Activated CD8-positive, alpha-beta memory T cell treated with anti-CD3 and anti-CD28 coated beads for 24 hours (primary cell): ENCODE measurements at places on chromosomes 1 and 21.

DNA sequence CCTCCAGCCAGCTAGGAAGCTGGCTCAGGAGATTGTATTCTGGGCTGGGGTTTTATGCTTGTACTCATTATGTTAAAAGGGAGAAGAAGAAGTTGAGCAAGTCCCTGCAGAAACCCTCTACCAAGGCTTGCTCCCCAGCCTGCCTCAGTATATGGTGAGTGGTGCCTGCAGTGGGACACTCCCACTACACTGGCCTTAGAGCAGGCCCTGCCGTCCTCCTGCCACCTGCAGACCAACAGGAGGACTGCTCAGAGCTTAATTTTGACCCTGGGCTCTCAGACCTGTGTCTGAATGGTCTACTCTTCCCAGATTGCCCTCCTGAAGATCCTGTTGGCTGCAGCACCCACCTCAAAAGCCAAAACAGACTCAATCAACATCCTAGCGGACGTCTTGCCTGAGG is 13.0 kb downstream of the STRIP1 start:
- no peak for DNase-seq

DNA sequence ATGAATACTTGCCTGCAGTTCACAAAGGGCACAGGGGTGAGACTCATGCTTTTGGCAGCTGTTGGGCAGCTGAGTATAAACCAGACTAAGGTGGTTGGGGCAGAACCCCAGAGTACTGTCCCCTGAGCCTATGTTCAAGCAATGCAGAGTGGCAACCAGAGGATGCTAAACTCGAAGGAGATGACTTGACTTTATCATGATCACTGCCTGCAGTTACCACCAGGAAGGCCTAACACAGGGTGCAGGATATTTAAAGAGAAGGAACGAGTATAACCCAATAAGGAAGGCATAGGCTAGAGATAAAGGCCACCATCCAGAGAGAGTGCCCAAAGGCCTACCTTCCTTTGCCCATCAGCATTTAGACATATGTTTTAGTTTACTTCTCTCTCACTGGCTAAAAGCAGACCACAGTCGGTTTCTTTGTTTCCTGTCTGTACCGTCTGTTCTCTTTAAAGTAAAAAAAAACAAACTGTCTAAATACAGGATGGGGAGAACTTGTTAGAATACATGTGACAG is 83.3 kb downstream of the MPZL1 start:
- DNase-seq, result no peak

GRCh38 chr1:182301026-182301436 is 90.6 kb downstream of the GLUL start:
- DNase-seq, result no peak

- DNase-seq, result no peak
These were observed 14.9 kb downstream of the RSPH1 start for GRCh38 chr21:42481169-42481568.

GRCh38 chr1:171610385-171610784 is 11.7 kb upstream of the MYOCOS start:
- no peak for DNase-seq

GRCh38 chr1:5680600-5680999 is 311.6 kb downstream of the NPHP4 start:
- no peak for DNase-seq

DNA sequence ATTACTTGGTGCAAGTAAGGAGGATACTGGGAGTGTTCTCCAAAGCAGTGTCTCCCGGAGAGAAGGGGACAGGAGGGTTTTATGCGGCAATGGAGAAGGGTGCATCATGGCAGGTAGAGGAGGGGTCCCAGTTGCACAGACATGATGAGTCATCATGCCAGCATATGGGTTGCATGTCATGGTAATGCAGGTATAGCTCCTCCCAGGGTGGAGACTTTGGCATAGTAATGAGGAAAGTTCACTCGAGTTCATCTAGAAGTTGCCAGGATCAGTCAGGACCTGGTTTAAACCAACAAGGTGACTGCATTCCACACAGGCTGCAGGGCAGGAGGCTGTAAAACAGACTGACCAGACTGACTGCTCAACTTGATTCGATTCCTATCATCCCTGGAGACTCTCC is 355.7 kb upstream of the DUSP10 start:
- no peak for DNase-seq

GRCh38 chr1:33142483-33143064 is 39.3 kb downstream of the TRIM62 start:
- no peak for DNase-seq

- no peak for DNase-seq
These were observed 56.7 kb downstream of the PRDM2 start for GRCh38 chr1:13756557-13757315.

DNA sequence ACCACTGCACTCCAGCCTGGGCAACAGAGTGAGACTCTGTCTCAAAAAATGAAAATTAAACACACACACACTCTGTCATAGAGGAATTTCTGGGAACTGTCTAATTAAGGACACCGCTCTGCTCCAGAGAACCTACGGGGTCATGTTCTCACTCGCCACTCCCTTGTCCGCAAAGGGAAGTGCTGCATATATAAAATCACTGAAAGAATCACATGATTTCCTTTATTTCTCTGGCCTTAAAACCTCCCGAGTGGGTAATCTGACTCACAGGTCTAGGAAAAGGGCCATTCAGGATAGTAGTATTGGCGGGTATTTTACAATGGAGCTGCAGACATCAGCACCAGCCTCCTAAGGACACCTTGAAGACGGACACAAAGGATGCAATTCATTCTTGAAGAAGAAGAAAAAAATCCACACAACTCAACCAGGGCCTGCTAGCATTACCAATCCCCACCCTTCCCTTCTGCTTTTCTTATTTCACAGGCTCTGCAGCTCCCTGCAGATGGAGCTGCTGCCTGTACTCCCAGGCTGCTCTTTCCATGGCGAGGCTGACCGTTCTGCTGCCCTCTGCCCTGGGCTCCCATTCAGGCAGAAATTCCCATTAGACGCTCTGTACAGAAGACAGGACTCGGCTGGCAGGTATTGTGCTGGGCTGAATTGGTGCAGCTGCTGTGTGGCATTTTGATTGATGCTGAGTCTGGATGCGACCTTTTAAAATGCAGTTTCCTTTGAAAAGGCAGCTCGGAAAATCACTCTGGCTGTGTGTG is 53.3 kb upstream of the FAM89A start:
- DNase-seq, result no peak

DNA sequence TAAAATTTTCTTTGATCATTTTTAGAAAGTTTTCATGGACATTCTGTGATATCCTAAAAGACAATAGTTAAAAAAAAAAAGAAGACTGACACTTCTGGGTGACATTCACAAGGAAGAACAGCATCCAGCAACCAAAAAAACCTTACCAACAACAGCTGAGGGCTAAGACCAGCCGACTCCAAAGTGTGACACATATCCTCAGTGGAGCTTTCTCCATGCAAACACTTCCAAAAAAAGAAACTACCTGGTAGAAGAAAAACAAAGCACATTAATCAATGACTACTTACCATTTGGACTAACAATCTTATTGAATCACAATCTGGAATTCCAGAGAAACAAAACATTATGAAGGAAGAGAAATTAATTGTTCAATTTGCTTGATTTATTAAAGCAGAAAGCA is 88.2 kb downstream of the IARS2 start:
- DNase-seq, result no peak

- DNase-seq, result no peak
These were observed 64.1 kb downstream of the SH3BGR start for GRCh38 chr21:39515684-39516472.

DNA sequence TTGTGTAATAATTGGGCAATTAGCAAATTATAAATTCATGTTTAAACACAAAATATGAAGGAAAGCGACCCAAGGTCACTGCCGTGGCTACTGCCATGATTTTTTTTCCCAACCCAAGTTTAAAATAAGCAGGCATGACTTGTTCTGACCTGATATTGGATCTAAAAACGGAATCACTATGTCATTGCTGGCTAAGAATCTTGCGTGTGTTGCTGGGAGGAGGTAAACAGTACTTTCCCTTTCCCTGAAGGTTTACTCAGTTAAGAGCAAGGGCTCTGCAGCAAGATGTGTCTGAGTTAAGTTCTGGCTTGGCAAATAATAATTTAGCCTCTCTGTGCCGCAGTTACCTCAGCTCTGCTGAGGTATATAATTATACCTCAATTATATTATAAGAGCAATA is 125.7 kb upstream of the L1TD1 start:
- no peak for DNase-seq

DNA sequence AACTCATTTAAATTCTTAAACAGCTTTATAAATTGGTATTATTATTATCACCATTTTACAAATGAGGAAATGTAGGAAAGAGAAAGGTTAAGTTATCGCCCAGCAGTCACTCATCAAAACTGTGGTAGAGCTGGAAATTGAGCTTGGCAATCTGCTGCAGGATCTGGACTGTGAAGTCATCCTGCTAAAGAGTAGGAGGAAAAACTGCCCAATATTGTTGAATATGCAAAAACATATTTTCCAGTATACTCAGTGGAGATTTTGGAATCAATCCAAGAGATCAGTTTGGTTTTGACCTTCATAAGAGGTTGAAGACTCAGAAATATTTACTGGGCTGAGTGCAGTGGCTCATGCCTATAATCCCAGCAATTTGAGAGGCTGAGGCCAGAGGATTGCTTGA is 16.9 kb upstream of the RC3H1 start:
- DNase-seq, result no peak

DNA sequence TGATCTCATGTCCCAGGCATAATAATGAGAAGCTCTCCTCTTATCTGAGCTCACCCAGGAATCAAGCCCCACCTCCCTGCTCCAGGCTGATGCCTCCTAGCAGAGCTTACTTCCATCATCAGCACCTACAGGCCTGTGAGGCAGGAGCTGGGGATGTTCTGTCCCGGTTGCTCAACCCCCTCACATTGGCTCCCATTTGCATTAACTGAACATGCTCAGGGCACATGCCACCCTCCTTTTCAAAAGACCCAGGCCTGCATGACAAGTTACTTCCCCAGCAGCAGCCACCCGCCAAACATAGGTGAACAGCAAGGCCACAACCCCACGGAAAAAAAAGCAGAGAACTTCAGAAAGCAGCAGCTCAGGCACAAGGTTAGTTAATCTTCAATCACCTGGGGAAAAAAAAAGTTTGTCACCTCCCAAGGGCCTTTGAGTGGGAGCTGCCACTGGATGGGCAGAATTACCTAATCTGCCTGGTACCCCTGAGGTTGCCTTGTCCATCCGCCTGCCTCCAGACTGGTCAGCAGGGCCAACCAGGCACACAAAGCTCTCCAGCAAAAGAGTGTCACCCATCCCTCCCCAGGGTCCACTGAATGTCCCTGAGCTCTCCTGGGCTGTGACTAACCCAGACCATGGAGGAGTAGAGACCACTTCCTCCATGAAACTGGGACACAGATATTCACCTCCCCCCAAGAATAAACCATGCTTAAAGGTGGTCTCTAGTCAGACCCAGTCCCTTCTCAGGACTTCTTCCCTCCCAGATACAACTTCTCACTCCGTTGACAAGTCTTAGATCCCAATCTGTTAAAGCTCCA is 4.4 kb downstream of the KCNN3 start:
- DNase-seq, result no peak

- no peak for DNase-seq
These were observed 11.7 kb downstream of the C1orf94 start for GRCh38 chr1:34188418-34188817.

GRCh38 chr1:192552760-192553191 is 22.8 kb upstream of the RGS1 start:
- no peak for DNase-seq

- no peak for DNase-seq
These were observed 26.9 kb downstream of the RAD54L start for GRCh38 chr1:46274225-46275029.

GRCh38 chr1:173529106-173529505 is 52.0 kb downstream of the PRDX6 start:
- DNase-seq, result no peak

- no peak for DNase-seq
These were observed 3.6 kb downstream of the RGS1 start for GRCh38 chr1:192579010-192579738.

- no peak for DNase-seq
These were observed 30.2 kb upstream of the PRSS38 start for GRCh38 chr1:227785094-227785804.

GRCh38 chr1:95323123-95323522 is 89.1 kb downstream of the RWDD3 start:
- DNase-seq, result no peak

DNA sequence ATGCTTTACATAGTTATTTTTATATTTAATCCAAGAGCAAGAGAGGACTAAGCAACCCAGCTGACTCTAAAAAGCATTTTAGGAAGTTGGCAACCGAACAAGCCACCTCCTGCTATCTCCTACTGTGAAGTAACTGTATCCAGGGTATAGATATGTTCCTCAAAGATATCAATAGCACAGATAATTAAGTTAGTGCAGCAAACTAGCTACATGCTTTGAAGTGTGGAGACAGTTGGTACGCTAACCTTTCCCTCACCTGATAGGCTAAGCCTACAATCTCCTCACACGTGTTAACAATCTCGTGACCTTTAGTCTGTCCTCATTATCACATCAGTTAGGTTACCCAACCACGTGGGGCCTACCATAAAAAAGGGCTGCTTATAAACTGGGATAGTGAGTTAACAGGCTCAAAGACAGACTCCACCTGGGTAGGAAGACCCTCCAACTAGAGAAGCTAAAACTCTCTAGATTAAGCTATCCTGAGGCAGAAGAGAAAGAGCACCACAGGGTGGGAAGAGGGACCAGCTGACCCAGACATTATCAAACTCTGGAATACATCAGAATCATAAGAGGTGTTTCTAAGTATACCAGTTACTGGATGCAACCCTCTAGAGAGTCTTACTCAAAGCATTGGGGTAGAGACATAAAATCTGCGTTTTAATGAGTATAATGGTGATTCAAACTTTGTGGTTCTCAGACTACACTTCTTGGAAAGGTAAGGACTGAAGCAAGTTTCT is 340.1 kb upstream of the ESRRG start:
- DNase-seq, result no peak

DNA sequence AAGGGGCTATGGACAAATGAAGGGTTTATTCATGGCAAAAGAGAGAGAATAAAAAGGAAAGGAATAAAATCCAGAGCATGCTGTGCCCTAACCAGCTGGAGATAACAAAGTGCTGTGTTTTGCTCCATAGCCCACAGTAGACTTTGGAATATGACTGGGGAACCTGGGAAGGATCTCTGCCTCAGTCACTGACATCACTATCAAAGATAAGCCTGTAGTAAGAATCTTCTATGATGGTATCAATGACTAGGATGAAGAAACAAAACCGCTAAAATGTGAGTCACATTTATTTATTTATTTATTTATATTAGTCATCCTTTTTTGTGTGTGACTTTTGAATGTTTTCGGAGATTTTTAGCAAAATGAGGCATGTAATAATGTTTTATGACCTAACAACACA is 56.3 kb downstream of the NVL start:
- no peak for DNase-seq
